CD4-positive, alpha-beta T cell treated with Interleukin-17A for 1 hour (primary cell): ENCODE measurements at places on chromosomes 7 and 10.
A peak's percentile ranks its signal among the peaks of the same experiment; 100 is the strongest.

DNA sequence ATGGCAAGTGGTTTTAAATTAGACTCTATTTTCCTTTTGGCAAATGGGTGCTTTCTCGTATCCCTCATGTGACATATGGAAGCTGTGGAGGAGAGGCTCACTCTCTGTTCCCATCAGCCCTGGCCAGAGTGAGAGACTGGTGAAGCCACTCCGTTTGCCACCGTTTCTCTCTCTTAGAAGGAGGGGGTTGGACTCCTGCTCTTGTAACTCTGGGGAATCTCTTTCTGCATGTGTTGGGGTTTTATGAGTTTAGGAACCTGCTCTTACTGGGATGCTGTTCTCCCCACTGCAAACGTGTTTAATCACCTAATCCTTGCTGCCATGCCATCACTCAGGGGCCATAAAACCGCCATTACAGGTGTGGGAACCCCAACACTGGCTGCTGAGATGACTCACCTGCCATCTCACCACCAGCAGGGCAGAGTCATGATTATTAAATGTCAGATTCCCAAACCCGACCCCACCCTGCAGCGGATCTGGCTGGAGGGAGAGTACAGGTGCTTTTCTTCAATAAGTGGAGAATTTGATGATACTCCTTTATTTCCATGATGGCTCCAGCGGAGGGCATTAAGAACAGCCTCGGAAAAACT lies 103.2 kb downstream of the ADCY1 start:
- DNase-seq: no peak

- DNase-seq: no peak
Measured at GRCh38 chr7:67391168-67391567, 394.5 kb downstream of the TYW1 start.

GRCh38 chr10:76621886-76622620 lies 1015.6 kb downstream of the KCNMA1 start:
- DNase-seq: no peak

- DNase-seq: peak; percentile 76
Measured at GRCh38 chr10:71727105-71727737, 7.6 kb upstream of the C10orf105 start.

DNA sequence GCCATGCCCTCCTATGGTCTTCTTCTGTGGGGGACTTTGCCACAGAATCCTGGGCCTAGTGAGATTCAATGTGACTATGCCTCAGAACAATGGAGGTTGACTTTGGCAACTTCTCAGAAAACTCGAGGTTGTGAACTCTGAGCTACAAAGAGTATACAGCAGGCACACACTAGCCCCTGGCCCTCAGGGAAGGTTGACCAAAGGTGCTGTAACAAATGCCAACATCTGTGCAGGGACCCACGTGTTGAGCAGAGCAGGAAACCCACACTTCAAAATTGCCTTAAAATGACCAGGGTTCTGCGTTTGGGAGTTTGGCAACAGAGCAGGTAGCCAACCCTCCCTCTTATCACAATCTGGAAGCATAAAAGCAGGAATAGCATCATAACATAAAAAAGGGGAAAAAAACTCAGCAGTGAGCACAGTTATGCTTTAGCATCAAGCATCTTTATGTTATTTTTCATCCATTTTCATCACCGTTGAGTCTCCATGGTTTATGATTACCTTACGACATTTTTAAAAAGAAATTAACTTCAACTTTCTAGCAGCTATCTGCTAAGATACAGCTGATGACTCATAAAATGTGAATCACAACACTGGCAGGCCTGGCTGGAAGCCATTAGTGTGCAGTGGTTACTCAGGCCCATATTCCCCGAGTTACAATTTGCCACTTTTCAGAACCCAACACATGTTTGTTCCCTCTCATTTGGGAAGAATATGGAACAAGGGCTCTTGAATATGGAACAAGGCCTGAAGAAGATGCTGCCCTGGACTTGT lies 11.1 kb downstream of the PRLHR start:
- DNase-seq: no peak

GRCh38 chr7:35422715-35423114 lies 168.8 kb upstream of the TBX20 start:
- no peak for DNase-seq

GRCh38 chr7:139897422-139898090 lies 68.5 kb downstream of the TBXAS1 start:
- no peak for DNase-seq

GRCh38 chr10:51010977-51011376 lies 63.3 kb upstream of the PRKG1 start:
- DNase-seq: peak; percentile 21

DNA sequence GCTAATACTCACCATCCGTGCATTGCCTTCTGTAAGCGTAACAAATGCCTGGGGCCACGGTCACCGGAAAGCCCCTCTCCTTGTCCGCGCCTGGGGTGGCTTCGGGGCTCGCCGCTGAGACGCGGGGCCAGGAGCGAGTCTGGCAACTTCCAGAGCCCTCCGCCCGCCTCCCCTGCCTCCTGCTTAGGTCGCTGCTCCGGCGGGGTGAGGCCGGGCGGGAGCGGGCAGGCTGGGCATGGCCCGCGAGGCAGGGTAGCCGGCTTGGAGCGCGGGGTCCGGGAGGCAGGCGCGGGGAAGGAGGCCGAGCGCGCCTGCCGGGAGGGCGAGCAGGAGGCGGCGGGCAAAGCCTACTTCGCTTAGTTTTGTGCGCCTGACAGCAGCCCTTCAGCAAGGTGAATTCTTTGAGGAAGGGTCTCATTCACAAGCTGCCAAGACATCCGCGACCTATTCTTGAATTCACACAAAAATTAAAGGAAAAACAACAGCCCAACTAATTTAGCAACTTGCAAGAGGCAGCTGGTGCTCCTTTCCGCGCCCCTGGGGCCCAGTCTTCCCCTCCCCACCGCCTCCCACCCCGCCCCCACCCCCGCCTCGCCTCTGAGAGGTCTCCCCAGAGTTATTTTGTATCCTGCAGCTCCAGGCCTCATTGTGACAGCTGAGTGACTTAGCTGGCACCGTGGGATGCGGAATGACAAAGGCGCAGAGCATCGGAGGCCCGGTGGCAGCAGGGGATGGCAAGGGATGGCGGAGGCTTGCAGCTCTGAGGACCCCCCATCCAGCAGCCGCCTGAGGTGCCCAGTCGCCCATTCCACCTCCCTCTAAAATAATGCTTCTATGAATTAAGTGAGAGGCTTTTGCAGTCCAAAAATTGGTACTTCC lies 12.8 kb upstream of the KAT6B start:
- no peak for DNase-seq
